Sigmoid colon (tissue), 7 donors: ENCODE measurements at places on chromosomes 4 and X. TPM values are rescaled to one million over a fixed set of nuclear protein-coding genes. Genes with fewer than 3 reads are reported as not detected.

FAM53A gene
- 1.4 TPM for polyA plus RNA-seq

CT45A5 gene
- not detected for polyA plus RNA-seq

DNA sequence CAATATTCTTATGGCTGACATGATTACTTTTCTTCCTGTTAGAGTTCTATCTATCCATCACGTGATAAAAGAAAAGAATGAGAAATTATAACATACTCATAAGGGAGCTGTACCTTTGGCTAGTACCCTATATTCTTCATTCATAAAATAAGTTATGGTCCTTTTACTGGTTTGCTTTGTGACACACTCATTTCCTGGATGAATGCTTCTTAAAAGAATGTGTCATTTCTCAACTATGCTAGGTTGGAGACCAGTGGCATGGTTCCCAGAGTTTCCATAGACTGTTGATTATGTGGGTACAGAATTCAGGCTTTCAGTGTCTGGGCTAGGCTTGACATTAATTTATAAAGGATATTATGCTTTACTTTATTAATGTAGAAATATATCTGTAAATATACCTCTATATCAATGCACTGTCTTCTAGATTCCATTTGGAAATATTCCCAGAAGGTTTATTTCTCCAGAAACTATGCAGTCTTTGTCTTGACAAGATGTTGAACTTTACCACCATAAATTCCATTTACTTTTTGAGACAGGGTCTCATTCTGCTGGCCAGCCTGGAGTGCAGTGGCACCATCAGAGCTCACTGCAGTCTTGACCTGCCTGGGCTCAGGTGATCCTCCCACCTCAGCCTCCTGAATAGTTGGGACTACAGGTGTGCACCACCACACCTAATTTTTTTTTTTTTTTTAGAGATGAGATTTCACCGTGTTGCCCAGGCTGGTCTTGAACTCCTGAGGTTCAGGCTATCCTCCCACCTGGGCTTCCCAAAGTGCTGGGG lies 23.8 kb downstream of the NUDT6 start:
- DNase-seq: no peak

- no peak for DNase-seq
Observed at GRCh38 chr4:174284487-174284886, 776 bp downstream of the CEP44 start.

- peak; percentile 26 for DNase-seq
Observed at GRCh38 chr4:7813674-7814073, 126.0 kb downstream of the AFAP1 start.

ANOS1 gene
- polyA plus RNA-seq: not detected

GRCh38 chrX:138756234-138756633 lies 44.7 kb upstream of the FGF13 start:
- DNase-seq: no peak

DNA sequence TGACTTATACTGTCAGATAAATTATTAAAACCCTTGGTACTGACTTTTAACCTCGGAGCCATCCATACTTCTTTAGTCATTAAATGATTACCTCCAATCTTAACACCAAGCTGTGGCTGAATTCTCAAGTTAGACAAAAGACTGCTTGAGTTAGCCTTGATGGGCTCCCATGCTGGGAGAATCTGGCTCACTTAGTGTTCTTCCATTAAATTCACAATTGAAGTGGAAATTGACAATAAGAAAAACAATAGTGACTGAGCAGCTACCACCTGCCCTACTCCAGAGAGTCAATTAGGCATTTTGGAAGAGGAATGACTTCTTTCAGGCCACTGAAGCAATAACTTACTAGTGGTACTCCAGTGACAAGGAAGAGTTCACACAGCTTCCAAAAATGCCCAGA lies 503.0 kb upstream of the CPXCR1 start:
- DNase-seq: no peak

CT45A2 gene
- polyA plus RNA-seq: not detected

ACE2 gene
- polyA plus RNA-seq: 4.6 TPM

SPACA5 gene
- polyA plus RNA-seq: not detected

SGMS2 gene
- polyA plus RNA-seq: 4.2 TPM
